BE2C (cell line): ENCODE measurements at places on chromosomes 12 and 14.

- no peak for DNase-seq
These were observed 266.4 kb downstream of the NAV3 start for GRCh38 chr12:78096909-78097597.

DNA sequence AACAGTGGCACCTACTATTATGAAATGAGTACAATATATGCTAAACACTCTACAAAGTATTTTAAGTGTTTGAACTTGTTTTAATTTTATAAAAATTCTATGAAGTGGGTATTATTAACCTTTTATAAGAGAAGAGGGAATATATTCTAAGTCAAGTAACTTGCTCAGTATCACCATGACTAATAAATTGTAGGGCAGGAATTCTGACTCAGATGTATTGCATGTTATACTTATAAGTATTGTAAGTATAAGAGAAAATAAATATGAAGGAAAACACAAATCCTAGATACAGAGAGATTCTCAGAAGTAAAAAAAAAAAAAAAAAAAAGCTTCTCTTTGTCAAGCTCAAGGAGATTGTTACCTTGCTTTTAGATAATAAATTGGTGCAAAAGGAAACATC lies 893.2 kb downstream of the SLC16A7 start:
- no peak for DNase-seq

- peak; percentile 37 for DNase-seq
These were observed 154.9 kb downstream of the KIF26A start for GRCh38 chr14:104293231-104293841.

DNA sequence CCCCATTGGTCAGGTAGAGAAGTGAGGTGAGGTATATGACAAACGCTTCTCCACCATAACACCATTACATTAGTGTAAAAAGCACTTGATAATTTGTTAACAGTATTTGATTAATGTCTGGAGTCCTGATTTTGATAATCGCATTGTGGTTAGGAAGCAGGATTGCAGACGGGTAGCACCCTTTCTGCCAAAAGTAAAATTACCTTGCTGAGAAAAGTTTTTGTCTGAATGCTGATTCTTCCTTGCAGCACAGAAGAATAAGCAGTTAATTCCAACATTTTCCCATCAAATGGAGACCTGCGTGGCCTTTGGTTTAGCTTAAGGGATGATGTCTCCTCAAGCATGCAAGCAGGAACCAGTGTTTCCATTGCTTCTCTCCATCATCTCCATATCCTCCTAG lies 1090.2 kb upstream of the TMEM132C start:
- no peak for DNase-seq

- no peak for DNase-seq
These were observed 184.4 kb downstream of the ITPR2 start for GRCh38 chr12:26648584-26648983.

DNA sequence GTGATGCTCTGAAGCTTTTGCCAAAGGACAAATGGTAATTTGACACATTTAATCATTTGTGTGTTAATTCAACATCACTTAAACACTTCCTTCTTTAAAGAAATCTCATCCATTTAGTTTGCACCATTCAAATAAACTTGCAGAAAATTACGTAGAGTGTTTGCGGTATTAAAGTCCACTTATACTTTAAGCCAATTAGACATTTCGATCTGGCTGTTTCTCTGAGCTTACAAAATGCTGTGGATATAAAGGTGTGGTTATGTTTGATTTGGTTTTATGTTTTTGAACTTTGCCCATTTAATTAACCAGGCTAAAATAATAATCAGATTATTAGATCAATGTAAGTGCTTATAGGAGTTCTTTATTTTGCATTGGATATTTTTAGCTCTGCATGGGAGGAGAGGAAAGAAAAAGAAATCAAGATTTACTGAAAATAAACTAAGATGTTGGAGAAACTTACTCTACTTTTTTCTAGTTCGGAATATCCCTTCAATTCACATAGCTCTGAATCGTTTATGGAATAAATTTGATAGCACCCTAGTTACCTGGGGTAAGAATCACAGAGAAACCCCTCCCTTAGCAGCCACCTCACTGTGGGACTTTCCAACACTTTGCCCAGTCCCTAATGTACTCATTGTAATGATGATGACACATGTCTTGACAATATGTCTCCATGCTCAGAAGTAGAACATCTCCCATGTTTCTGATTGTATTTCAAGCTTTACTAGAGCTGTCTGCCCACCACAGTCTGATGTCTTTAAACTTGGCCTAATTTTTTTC lies 268.0 kb downstream of the BTG1 start:
- no peak for DNase-seq

- no peak for DNase-seq
These were observed 257.9 kb downstream of the MSRB3 start for GRCh38 chr12:65536351-65536750.

- DNase-seq = no peak
These were observed 53.6 kb downstream of the R3HDM2 start for GRCh38 chr12:57377103-57377840.

- DNase-seq = no peak
These were observed 4.7 kb upstream of the PSMA6 start for GRCh38 chr14:35287431-35288013.

DNA sequence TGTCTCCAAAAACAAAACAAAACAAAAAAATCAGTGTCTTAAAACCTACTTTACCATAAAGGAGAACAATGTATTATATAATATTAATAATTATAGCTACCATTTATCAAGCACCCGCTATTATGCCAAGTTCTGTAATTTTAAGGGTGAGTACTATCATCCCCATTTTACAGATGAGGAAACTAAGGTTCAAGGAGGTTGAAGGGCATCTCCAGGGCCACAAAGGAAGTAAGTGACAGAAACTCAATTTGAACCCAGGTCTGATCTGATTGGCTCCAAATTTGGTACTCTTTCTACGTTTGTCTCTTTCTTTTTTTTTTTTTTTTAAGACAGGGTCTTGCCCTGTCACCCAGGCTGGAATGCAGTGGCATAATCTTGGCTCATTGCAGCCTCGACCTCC lies 115.4 kb downstream of the BCAT1 start:
- no peak for DNase-seq

DNA sequence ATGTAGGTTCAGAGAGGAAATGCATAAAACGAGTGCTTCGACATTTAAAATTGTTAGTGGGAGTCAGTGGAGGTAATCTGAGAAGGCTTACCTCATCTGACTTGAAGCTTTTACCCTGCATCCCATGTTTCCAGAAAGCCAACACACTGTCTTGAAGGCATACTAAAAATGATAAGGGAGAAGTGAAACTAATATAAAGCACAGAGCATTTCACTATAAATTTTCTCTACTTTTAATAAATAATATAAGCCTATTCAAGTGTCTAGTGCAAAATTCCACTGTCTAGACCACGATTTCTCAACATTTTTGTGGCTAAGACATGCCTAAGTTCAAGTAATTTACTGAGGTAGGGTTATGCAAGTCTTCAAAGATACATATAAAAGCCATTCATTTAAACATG lies 29.1 kb upstream of the CDKL1 start:
- DNase-seq = no peak

- no peak for DNase-seq
These were observed 33.9 kb downstream of the MIA2 start for GRCh38 chr14:39267608-39268005.

DNA sequence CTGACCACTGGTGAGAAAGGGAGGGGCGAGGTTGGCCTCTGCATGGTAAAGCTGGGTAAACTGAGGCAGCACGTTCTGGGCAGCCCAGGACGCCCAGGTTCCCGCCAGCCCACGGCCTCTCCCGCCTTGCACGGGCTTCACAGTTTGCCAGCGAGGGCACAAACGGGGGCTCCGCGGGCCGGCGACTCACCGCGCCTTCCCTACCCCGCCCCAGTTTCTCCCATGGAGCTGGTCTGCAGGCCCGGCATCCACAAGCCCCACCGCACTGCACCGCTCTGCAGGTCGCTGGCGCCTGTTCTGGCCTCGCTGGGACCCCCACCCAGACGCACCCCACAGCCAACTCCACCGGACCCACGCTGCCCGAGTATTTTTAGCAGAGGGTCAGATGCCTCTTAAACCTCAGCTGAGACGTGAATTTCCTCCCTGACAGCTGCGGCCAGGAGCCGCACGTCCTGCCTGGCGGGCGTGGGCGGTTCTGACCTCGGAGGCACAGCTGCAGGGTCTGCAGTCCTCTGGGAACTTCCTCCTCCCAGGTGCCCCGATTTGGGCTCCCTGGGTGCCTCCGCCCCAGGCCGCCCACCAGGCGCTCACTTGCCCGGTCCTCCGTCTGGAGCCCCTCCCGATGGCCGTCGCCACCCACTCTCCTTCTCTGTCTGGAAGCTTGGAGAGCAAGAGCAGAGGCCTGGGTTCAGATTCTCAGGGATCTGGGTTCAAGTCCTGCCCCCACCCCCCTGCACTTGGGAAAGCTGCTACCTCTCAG lies 29.5 kb upstream of the INF2 start:
- DNase-seq = no peak

- DNase-seq = no peak
These were observed 208.1 kb upstream of the NEDD1 start for GRCh38 chr12:96698965-96699364.

DNA sequence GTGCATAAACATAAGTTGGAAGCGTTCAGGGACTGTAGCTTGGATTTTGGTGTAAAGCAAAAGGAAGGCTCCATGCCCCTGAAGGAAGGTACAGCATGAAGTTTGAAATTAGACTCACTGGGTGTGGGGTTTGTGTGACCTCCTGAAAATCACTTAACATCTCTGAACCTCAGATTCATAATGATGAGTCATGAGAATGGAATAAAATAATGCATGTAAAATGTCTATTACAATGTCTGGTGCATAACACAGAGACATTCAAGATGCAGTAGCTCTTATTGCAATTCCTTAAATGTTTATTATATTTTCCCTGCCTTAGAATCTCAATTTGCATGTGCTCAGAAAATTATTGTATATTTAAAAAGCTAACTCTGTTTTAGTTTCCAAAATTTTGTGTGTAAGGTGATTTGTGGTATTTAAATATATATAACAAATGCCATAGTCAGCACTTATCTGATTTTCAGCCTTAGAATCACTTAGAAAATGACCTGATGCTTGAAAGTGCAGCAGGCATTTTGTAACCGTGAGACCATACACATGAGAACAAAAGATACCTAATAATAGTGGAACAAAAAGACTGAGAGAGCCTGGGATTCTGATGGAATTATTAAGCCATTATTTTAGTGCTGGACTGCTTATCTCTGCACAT lies 66.3 kb downstream of the E2F7 start:
- no peak for DNase-seq

DNA sequence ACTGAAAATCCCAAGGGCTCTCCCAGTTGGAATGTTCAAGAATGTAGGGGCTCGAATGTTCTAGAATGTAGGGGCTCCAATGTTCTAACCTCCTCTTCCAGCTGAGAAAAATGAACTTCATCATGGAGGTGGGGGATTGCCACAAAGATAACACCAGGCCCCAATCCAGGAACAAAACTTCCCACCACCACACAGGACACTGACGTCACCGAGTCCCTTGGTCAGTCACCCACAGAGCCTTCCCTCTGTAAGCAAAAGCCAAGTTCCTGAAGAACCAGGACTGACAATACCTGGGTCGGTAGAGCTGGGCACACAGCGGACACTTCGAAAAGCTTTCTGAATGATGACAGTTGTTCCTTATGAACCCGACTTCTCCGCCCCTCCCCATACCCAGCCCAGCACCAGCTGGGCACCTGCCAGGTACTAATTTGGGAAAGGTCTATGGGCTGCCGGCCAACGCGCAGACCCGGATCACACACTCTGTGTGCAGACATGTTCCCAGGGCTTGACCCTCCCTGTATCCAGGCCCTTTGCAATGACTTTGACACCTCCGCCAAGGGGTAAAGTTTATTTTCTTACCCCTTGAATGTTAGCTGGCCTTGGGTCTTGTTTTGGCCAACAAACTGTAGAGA lies 18.9 kb downstream of the ITPK1 start:
- DNase-seq = no peak

DNA sequence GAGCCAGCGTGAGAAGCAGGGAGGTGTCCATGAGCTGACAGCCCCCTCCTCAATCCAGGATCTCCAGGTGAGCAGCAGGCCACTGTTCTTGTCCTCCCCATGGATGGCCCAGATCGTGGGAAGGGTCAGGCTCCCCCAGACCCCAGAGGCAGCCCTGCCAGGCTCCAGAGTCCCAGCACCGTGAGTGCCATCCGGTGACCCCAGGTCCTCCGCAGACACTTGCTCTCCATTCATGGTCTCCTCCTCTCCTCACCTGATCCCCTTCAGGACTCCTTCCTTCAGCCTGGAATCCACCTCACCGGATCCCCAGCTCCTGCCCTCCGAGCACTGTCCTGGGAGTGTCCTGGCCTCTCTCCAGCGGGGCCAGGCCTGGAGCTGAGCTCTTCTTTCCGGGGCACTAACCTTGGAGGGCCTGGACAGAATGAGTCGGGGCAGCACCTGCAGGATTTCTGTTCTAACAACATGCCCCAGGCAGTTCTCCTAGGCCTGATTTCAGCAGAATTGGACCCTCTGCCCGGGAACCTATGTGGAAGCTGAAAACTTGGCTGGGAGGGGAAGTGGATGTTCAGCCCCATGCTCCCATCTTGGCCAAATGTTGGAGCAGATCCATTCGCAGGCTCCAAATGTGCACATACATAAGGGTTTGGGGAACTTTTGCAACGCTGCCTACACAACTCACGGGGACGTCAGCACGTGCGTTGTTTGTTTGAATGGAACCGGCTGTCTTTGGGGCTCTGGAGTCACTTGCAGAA lies 341.6 kb upstream of the SFSWAP start:
- DNase-seq = no peak

DNA sequence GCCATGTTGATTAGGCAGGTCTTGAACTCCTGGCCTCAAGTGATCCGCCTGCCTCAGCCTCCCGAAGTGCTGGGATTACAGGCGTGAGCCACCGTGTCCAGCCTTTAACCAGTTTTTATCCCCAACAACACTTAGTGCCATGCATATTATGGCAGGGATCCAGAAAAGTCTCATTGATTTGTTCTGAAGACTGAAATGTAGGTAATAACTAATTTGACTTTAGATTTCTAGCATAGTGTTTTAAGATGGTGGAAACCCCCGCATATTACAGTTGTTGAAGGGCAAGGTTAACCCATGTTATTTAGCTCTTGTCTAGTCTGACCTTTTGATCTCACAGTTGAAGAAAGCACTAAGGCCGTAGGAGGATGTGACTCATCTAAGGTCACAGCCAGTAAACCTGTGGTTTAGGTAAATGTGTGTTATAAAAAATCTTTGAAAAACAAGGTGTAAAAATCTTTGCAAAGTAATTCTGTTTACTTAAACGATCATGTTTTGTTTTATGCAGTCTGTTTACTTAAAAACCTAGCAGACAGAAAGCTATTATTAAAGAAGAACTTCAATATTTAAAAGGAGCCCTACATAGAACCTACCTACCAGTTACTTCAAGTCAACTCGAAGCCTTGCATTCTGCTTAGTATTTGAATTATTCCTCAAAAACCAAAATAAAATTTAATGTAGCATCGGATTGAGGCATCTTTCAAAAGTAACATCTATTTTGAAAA lies 24.8 kb downstream of the BICDL1 start:
- DNase-seq = no peak

DNA sequence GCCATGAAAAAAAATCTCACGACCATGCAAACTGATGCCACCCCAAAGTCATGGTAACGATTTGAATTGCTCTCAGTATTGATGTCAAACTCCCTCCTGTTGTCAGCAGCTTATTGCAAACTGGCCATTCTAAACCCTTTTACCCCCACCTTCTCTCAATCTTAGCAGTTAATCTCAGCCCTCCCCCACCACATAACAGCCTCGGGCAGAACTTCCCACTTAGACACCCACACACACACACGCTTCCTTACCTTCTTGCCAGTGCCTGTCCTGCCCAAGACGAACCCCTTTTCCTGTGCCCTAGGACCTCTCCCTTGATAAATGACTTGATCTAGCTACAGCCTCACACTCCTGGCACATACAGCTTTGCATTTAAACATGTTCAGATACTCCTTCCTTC lies 56.6 kb downstream of the GPATCH2L start:
- no peak for DNase-seq
